ENCODE measurements at places on chromosomes 1 and 21. TPM values are rescaled to one million over a fixed set of nuclear protein-coding genes. Genes with fewer than 3 reads are reported as not detected.

DNA sequence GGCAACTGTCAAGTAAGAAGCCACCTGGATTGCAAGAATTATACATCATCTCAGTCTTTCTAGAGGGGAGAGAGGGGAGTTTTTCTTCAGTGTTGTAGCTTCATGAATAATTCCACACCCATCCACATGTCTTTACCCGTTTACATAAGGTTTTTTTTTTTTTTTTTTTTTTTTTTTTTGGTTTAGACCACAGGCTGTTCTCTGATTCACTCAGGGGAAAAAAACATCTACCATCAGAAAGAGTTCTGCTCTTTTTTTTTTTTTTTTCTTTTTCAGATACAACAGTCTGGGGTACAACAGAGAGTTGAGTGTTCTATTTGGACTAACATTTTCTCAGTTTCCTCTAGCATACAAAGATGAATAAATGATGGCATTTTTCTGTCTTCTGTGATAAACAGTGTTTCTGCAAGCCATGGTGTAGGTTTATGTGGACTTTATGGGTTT, 4.9 kb upstream of the KIF14 start:
- H3K27me3 ChIP-seq, result no peaks in the 10 kb centered on the region
- no peak for DNase-seq
- H3K27ac ChIP-seq, result no peak overlapping the region
- peaks cover 8% of the 10 kb centered on the region for H3K4me1 ChIP-seq
- H3K36me3 ChIP-seq, result no peaks in the 10 kb centered on the region
- H3K4me3 ChIP-seq, result no peak overlapping the region

- peak overlapping the region; percentile 42 for H3K4me3 ChIP-seq
- peaks cover 12% of the 10 kb centered on the region for H3K27me3 ChIP-seq
- no peak overlapping the region for H3K27ac ChIP-seq
- H3K4me1 ChIP-seq, result no peaks in the 10 kb centered on the region
- peak; percentile 9 for DNase-seq
- no peaks in the 10 kb centered on the region for H3K36me3 ChIP-seq
Measured at GRCh38 chr1:22709891-22710700, 543 bp upstream of the EPHB2 start.

- peak; percentile 28 for DNase-seq
- H3K36me3 ChIP-seq, result no peaks in the 10 kb centered on the region
- no peak overlapping the region for H3K4me3 ChIP-seq
- peaks cover 9% of the 10 kb centered on the region for H3K27me3 ChIP-seq
Measured at GRCh38 chr1:5611851-5612250, 380.4 kb downstream of the NPHP4 start.

GRCh38 chr1:24914226-24915069, 15.6 kb downstream of the RUNX3 start:
- H3K36me3 ChIP-seq, result no peaks in the 10 kb centered on the region
- peaks cover 8% of the 10 kb centered on the region for H3K4me1 ChIP-seq
- no peak overlapping the region for H3K27ac ChIP-seq
- DNase-seq, result no peak
- no peaks in the 10 kb centered on the region for H3K27me3 ChIP-seq
- H3K4me3 ChIP-seq, result no peak overlapping the region

DNA sequence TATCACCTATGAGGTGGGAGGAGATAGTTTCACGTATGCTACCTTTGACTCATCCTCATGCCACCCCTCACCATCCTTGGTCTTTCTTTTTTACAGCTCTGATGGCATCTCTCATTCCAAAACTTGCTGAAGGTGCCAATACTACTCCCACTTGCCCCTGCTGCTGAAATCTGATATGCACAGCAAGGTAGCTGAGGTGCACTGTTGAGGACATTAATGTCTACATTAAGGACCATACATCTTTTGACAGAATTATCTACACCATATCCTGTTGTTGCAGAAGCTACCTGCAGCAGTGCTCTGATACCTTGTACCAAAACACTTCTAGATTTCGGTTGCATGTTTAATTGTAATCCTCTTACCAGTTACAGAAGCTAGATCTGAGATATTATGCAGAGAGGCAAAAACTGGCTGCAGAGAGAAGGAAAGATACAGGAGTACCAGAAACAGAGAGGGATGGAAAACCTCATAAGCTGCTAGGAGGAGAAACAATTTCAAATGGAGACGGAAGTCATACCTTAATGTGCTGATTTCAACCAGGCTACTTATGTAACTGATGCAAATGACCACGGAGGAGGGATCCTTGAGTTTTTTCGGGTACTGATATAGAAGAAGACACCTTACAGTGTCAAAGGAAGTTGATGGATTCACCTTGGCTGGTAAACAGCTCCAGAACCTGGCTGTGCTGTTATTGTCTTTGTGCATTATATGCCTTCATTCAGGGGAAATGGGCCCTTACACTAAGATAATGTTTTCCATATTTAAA, 19.3 kb upstream of the PTPRC start:
- DNase-seq, result no peak
- no peak overlapping the region for H3K4me3 ChIP-seq
- no peaks in the 10 kb centered on the region for H3K36me3 ChIP-seq
- H3K27ac ChIP-seq, result no peak overlapping the region

GRCh38 chr1:55670331-55671082, 455.3 kb upstream of the USP24 start:
- DNase-seq, result no peak
- H3K4me1 ChIP-seq, result no peaks in the 10 kb centered on the region
- no peaks in the 10 kb centered on the region for H3K36me3 ChIP-seq

NTNG1 gene
- total RNA-seq, result not detected
